ENCODE measurements at places on chromosomes 12 and 14.

DNA sequence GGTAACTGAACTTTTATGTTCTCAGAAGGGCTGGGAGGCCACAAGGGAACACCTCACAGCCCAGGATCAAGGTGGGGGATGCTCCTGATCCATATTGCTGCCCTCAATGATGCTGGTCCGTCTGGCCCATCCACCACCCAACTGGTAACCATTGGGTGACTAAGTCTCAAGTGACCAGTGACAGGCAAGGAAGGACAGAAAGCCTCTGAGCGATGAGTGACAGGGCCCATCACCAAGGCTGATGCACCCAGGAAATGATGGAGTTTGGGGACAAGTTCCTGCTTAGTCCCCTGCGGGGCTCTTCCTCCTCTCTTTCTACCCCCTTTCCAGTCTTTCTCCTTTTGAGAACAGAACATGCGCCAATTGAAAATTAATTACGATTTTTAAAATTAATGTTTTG, 2.6 kb upstream of the MMP19 start:
- no peak for DNase-seq

DNA sequence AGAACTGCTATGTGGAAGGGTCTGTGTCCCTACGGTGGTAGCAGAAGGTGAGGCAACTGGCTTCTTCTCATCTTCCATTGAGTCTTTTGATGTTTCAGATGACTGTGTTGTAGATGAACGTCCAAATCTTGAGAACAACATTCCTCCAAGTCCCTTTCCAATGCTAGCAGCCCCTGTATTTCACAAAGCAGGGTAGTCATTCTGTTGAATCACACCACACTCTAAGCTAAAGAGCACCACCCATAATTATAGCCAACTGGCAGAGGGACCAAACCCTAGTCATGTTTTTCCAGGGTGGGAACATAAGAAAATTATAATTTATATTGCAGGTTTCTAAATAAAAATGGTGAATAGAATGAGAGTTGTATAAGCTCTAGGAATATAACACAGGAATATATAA, 98.7 kb downstream of the DDHD1 start:
- no peak for DNase-seq

- peak; percentile 16 for DNase-seq
Measured at GRCh38 chr12:13606290-13606689, 375.1 kb downstream of the GRIN2B start.

- no peak for DNase-seq
Measured at GRCh38 chr12:115932066-115932465, 345.4 kb downstream of the MED13L start.

DNA sequence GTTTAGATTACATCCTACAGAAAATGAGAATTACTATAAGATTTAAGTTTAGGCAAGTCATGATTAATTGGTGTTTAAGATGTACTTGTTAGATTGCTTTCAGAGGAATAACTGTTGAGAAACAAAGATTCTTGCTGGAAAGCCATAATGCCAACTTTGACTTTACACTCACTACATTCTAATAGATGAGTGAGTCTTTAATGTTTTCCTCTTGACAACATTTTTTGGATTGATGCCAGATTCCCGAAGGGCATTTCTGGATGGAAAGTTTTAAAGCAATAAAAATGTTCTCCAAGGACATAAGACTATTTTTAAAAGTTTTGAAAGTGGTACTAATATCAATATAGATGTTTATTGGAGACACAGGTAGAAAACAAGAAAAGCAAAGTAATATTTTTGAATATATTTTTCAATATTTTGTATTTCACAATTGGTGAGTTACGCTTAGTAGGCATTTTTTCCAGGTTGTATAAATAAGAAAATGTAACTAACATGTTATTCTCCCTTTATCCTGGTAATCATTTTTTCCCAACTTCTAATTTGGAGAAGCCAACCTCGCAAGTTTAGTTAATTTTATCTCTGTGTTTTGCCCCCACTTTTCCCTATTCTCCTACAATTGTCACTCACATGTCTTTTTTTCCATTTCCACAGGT, 307.3 kb downstream of the CEP128 start:
- DNase-seq, result no peak

- no peak for DNase-seq
Measured at GRCh38 chr12:116320791-116321217, 43.3 kb upstream of the MED13L start.

- no peak for DNase-seq
Measured at GRCh38 chr12:19277711-19278110, 148.2 kb downstream of the PLEKHA5 start.

- no peak for DNase-seq
Measured at GRCh38 chr12:20272801-20273200, 95.5 kb upstream of the PDE3A start.

GRCh38 chr14:99990268-99991170, 74.7 kb upstream of the EVL start:
- DNase-seq, result no peak

- DNase-seq, result no peak
Measured at GRCh38 chr14:68448252-68448902, 344.5 kb downstream of the ZFP36L1 start.

- DNase-seq, result no peak
Measured at GRCh38 chr12:84056-84455, 17.5 kb downstream of the IQSEC3 start.

DNA sequence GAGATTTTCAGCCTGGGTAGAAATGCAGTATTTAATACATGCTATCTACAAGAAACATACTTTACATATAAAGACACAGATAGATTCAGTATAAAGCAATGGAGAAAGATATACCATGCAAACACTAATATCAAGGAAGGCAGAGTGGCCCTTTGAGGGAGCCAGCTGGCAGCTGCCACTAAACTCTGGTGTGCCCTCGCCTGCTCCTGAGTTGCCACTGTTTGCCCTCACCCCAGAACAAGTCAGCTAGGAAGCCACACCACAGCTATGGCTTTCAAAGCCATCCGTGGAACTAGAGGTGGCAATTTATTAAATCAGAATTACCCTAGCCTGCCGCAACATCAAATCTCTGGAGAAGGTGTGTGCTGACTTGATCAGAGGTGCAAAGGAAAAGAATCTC, 18.3 kb downstream of the PXN start:
- DNase-seq, result no peak

- DNase-seq, result no peak
Measured at GRCh38 chr12:968545-968944, 19.1 kb upstream of the RAD52 start.

DNA sequence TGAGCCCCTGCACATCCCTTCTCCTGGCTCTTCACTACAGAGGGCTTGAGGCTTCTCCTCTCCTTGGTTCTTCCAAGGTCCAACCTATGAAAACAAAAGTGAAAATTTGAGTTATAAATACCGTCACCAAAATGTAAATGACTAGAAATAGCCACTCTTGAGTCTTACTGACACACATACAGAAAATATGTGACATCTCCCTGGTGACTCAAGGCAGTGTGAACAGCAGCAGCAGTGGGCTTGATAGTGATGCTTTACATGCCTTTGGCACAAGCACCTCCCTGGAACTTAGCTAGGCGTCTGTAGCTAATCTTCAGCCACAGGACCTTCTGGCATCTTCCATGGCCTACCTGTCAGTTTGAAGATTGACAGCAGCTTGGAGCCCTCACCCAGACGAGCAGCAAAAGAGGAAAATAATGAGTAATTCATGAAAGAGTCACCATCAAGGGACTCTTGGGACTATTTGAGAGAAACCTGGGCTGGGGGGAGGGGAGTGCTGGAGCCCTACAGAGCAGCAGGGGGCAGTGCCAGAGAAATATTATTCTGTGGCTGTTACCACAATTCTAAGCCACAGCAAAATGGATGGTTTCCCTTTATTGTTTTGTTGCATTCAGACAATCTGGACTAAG, 158.0 kb downstream of the KCNK10 start:
- DNase-seq, result no peak

- no peak for DNase-seq
Measured at GRCh38 chr12:111981987-111982386, 31.0 kb downstream of the TMEM116 start.

DNA sequence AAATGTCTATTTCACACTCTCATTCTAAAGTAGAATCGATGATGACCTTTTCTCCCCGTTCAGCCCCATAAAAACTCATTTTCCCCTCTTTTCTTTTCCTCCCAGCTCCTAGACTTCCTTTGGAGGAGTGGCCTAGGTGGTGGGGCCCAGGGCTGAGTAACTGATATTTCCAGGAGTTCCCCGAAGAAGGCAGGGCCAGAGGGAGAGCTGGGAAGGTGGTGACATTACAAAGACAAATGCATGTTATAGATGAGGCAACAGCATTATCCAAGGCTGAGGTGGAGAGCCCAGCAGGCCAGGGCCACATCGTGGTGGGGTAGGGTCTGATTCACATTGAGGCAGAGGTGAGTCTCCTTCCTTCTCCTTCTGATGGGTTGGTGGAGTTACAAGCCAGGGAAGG, 22.2 kb upstream of the HDAC7 start:
- DNase-seq, result no peak

- no peak for DNase-seq
Measured at GRCh38 chr14:102373110-102373509, 10.4 kb downstream of the TECPR2 start.

GRCh38 chr12:53476769-53477209, 22.5 kb downstream of the MAP3K12 start:
- no peak for DNase-seq

DNA sequence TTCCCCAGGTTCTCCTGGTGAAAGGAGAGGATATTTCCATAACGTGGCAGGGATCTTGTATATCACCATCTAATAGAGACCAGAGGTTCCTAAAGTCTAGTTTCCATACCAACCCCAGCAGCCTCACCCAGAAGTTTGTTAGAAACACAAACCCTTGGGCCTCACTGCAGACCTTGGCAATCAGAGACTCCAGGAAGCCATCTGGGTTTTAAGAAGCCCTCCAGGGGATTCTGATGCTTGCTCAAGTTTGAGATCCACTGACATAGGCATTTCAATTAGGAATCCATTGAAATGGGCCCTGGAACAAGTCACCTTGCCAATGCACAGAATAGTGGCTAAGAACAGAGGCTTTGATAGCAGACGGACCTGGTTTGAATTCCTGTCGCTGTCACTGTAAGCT, 2.2 kb upstream of the CMKLR1 start:
- DNase-seq, result no peak

DNA sequence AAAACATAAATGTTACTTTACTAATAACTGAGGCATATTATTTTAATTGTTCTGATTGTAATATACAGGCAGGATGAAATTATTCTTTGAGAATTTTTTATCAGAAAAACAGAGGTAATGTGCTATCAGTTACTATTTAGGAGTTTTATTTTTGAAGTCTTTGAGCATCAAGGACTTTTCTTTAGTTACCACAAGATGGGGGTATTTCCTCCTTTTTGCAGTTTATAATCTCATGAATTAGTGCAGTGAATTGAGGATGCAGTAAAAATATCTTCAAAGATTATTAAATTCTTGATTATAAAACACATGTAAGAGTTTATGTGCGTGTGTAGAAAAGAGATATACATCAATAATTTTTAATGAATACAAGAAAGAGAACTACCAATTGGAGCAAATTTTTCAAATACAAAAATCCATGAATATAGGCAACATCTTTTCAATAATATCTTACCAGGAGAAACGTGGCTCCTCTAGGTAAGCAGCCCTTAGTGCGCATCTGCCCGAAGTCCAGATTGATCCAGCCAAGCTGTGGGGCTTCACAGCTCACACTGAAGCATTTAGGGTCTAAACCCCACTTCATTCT, 71.6 kb downstream of the ERGIC2 start:
- DNase-seq, result no peak

- no peak for DNase-seq
Measured at GRCh38 chr14:32142341-32142740, 59.5 kb upstream of the RNU6-7 start.

All from nephron progenitor cell (in vitro differentiated cells).